ENCODE measurements at places on chromosomes 12 and 14.

GRCh38 chr12:95544756-95545155 is 6.5 kb downstream of the USP44 start:
- no peak for DNase-seq
- no peaks in the 10 kb centered on the region for H3K36me3 ChIP-seq
- H3K27me3 ChIP-seq = no peaks in the 10 kb centered on the region
- H3K4me1 ChIP-seq = peaks cover 17% of the 10 kb centered on the region
- no peak overlapping the region for H3K4me3 ChIP-seq
- H3K27ac ChIP-seq = no peak overlapping the region

- no peak overlapping the region for H3K27ac ChIP-seq
- no peaks in the 10 kb centered on the region for H3K36me3 ChIP-seq
- DNase-seq = no peak
- H3K27me3 ChIP-seq = no peaks in the 10 kb centered on the region
Observed at GRCh38 chr12:108578264-108578663, 15.9 kb downstream of the ISCU start.

- H3K4me3 ChIP-seq = no peak overlapping the region
- peaks cover 25% of the 10 kb centered on the region for H3K4me1 ChIP-seq
- H3K27me3 ChIP-seq = no peaks in the 10 kb centered on the region
- H3K36me3 ChIP-seq = no peaks in the 10 kb centered on the region
- H3K27ac ChIP-seq = no peak overlapping the region
Observed at GRCh38 chr12:95396849-95397468, 77.0 kb upstream of the METAP2 start.

DNA sequence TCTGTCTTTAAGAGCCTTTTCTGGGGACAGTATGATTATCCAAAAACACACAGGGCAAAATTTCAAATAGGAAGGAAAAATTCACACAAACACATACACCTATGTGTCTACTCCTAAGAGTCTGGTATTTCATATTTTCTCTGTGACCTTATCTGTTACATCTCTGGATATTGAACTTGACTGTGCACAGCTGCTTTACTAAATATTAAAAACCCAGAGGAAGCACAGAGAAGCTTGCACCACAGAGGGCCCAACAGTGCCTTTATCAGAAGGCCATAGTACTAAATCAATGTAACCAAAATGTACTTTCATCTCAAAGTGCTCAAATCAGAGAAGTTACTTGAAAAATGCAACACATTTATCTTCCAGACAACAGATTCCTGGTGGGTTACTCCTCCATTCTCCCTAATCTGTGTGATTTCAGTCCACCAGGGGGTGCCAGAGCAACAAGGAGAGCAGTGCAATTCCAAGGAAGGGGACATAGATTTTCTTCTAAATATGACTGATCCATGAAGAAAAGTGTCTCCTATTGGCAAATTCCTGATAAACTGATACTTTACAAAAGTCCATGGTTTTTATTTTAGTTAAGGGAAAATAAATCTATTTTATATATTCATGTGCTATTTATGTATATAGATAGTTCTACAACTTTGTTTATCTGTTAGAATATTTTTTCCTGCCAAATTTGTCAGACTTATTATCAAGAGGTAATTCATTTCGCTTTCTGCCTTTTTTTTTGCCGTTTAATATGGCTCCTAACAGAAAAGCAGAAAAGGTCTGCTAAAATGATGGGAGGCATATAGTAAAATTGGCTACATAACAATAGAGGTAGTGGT is 617.6 kb downstream of the LRFN5 start:
- H3K27ac ChIP-seq = no peak overlapping the region
- DNase-seq = no peak
- no peaks in the 10 kb centered on the region for H3K36me3 ChIP-seq

DNA sequence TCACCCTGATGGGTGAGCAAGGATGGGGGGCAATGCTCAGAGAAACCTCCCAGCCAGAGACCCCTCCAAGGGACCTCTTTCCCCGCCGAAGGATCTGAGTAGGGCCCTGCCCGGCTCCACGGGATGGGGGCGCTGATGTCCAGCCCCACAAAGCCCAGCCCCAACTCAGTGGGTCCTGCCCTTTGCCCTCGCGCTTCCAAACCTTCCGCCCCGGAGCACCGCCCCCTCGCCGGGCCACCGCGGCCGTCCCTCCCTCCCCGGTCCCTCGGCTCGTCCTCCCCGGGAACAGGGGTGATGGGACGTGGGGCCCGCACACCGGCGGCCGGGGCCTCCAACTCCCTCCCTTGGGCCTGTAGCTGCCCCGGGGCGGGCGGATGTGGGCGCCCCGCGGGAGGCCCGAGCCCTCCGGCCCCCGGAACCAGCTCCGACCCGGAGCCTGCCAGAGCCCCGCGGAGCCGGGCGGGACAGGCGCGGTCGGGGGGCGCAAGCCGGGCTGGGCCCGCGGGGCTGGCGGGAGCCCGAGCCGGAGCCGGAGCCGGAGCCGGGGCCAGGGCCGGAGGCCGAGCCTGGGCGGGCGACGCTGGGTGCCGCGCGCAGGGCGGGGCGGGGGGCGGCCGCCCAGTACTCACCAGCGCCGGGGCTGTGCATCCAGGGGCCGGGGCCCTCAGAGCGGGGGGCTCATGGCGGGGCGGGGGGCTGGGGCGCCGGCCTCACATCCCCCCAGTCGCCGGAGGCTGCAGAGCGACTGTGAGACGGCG is 386 bp downstream of the HDAC7 start:
- peak overlapping the region; percentile 96 for H3K27ac ChIP-seq
- peaks cover 93% of the 10 kb centered on the region for H3K4me1 ChIP-seq
- no peaks in the 10 kb centered on the region for H3K36me3 ChIP-seq
- H3K27me3 ChIP-seq = no peaks in the 10 kb centered on the region
- no peak for DNase-seq
- peak overlapping the region; percentile 64 for H3K4me3 ChIP-seq

- peak overlapping the region; percentile 14 for H3K27ac ChIP-seq
- DNase-seq = no peak
Observed at GRCh38 chr14:77000340-77001270, 27.9 kb downstream of the IRF2BPL start.

DNA sequence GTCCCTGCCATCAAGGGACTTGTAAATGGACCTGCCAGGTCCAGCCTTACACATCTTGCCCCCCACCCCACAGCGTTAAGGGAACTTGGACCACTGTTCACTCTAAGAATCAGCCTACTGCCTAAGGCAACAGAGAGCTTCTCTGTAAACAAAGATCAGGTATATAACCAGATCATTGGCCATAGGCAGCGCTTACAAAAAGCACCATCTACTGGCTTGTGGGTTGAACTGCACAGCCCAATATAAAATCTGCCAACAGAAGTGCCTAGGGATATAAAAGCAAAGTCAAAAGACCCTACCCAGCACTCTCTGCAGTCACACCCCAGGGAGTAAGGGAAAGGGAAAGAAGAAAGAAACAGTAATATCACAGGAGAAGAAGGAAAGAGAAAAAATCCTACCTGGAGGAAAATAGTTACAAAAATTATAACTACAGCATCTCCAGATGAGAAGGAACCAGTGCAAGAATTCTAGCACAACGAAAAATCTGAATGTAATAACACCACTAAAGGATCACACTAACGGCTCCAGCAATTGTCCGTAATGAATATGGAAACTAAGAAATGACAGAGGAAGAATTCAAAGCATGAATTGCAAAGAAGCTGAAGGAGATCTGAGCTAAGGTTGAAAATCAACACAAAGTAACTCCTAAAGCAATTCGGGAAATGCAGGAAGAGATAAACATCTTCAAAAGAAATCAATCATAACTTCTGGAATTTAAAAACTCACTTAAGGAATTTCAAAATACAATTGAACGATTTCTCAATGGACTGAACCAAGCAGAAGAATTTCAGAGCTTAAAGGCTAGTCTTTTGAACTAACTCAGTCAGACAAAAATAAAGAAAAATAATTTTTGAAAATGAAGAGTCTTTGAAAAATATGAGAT is 95.2 kb upstream of the PCED1B start:
- H3K27me3 ChIP-seq = no peaks in the 10 kb centered on the region
- H3K4me3 ChIP-seq = no peak overlapping the region
- no peaks in the 10 kb centered on the region for H3K36me3 ChIP-seq
- peak overlapping the region; percentile 68 for H3K27ac ChIP-seq

DNA sequence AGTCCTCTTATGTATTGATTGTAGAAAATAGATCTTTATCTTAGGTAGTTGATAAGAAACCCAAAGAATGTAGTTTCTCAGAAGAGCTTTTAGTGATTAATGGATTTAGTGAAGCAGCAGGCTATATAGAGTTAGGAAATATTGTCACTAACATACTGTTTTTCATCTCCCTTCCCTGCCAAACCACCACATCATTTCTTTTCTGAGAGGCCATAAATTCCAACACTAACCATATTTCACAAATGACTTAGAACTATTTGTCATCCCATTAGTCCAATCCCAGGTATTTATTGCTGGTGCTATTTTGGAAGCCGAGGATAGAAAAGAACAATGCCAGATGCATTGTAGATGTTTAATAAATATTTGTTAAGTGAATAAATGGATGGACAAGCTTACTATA is 185.7 kb downstream of the KICS2 start:
- no peak overlapping the region for H3K4me3 ChIP-seq
- H3K27ac ChIP-seq = no peak overlapping the region
- no peak for DNase-seq
- no peaks in the 10 kb centered on the region for H3K27me3 ChIP-seq

DNA sequence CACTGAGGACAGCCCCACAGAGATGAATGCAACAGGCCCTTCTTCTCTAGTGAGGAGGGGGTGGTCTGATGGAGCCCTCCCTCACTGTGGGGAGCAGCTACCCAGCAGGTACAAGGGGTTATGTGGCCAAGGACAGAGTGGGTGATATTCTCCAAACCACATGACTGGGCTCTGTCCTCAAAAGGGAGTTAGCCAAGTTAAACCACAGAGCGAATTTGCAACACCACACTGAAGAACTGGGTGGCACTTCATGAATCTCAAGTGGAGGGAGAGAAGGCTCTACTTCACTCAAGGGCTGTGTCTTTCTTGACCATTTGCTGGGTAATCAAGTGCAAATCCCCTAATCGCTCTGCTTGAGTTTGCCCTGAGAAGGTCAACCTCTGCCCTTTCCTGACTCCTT is 12.5 kb downstream of the GPR68 start:
- H3K4me1 ChIP-seq = no peaks in the 10 kb centered on the region
- H3K36me3 ChIP-seq = peaks cover 45% of the 10 kb centered on the region
- H3K4me3 ChIP-seq = no peak overlapping the region

GRCh38 chr12:16884056-16884455 is 278.1 kb upstream of the LMO3 start:
- no peak for DNase-seq
- no peaks in the 10 kb centered on the region for H3K36me3 ChIP-seq
- H3K4me1 ChIP-seq = no peaks in the 10 kb centered on the region
- no peak overlapping the region for H3K27ac ChIP-seq
- H3K4me3 ChIP-seq = no peak overlapping the region
- no peaks in the 10 kb centered on the region for H3K27me3 ChIP-seq

DNA sequence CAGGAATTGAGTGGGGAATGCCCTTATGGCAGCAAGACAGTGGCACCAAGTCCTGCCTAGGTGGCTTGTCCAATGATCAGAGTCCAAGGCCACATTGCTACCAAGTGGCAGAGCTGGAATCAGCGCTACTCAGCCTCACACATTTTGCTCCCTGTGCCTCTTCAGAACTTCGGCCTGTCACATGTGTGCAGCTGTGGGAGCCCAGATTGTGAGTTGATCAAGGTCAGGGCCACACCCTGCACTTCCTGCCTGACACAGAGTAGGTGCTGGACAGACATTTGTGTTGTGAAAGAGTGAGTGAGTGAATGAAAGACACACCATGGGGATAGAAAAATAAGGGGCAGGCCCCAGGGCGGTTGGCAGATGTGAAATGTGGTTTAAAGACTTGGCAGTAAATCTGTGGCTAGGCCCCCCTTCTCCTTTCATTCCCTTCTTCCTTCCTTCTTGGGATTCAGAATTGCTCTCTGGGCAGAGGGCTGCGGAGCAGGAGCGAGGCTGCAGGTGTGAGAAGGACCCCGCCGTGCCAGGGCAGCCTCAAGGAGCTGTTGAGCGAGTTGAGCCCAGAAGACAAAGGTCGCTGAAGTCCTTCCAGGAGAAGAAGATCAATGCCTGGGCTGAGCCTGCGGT is 83.5 kb downstream of the SLC25A47 start:
- H3K27me3 ChIP-seq = no peaks in the 10 kb centered on the region
- no peak overlapping the region for H3K27ac ChIP-seq
- no peaks in the 10 kb centered on the region for H3K36me3 ChIP-seq
- H3K4me3 ChIP-seq = no peak overlapping the region

GRCh38 chr12:45934956-45935355 is 55.4 kb downstream of the SCAF11 start:
- no peak overlapping the region for H3K27ac ChIP-seq
- H3K36me3 ChIP-seq = no peaks in the 10 kb centered on the region
- H3K4me1 ChIP-seq = no peaks in the 10 kb centered on the region
- H3K27me3 ChIP-seq = no peaks in the 10 kb centered on the region
